ENCODE measurements at places on chromosomes 12 and 14. TPM values are rescaled to one million over a fixed set of nuclear protein-coding genes. Genes with fewer than 3 reads are reported as not detected.

- H3K4me1 ChIP-seq, result no peaks in the 10 kb centered on the region
- no peak overlapping the region for H3K4me3 ChIP-seq
- no peaks in the 10 kb centered on the region for H3K27me3 ChIP-seq
- DNase-seq, result no peak
Observed at GRCh38 chr12:65039301-65039700, 81.8 kb downstream of the WIF1 start.

Gene FAM181A
- total RNA-seq, result 3.2 TPM

- no peaks in the 10 kb centered on the region for H3K27me3 ChIP-seq
- DNase-seq, result no peak
- peaks cover 8% of the 10 kb centered on the region for H3K36me3 ChIP-seq
- H3K4me3 ChIP-seq, result no peak overlapping the region
Observed at GRCh38 chr14:35050652-35051051, 4.6 kb downstream of the FAM177A1 start.

Gene CLEC4E
- 5.5 TPM for total RNA-seq

- no peak overlapping the region for H3K4me3 ChIP-seq
- peaks cover 7% of the 10 kb centered on the region for H3K27me3 ChIP-seq
- peaks cover 8% of the 10 kb centered on the region for H3K4me1 ChIP-seq
- H3K36me3 ChIP-seq, result no peaks in the 10 kb centered on the region
Observed at GRCh38 chr14:70096866-70097265, 91.9 kb downstream of the SLC8A3 start.

- DNase-seq, result no peak
- no peaks in the 10 kb centered on the region for H3K27me3 ChIP-seq
- H3K36me3 ChIP-seq, result no peaks in the 10 kb centered on the region
- no peak overlapping the region for H3K4me3 ChIP-seq
Observed at GRCh38 chr12:66964629-66965028, 285.8 kb upstream of the GRIP1 start.

DNA sequence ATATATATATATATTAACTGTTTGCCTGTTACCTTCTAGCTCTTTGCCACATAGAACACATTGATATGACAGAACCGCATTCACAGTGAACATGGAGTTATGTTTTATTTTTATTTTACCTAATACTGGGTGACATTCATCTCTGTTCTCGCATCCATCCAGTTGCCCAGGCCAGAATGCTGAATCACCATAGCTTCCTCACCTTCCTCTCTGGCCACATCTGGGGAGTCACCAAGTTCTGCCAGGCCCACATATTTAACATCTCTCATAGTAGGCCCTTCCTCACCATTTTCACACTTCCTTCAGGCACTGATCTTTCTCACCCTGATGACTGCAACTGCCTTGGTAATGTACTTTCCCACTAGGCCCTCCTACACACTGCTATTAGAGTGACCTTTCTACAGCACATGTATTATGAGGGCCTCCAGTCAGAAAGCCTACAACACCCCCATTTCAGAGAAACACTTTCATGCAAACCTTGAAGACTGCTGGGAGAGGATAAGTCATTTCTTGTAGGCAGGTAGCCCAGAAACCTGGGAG lies 106.8 kb downstream of the LGR5 start:
- no peak overlapping the region for H3K27ac ChIP-seq
- DNase-seq, result no peak
- no peaks in the 10 kb centered on the region for H3K4me1 ChIP-seq
- no peaks in the 10 kb centered on the region for H3K27me3 ChIP-seq

Gene PTCSC3
- 2.3 TPM for total RNA-seq

DNA sequence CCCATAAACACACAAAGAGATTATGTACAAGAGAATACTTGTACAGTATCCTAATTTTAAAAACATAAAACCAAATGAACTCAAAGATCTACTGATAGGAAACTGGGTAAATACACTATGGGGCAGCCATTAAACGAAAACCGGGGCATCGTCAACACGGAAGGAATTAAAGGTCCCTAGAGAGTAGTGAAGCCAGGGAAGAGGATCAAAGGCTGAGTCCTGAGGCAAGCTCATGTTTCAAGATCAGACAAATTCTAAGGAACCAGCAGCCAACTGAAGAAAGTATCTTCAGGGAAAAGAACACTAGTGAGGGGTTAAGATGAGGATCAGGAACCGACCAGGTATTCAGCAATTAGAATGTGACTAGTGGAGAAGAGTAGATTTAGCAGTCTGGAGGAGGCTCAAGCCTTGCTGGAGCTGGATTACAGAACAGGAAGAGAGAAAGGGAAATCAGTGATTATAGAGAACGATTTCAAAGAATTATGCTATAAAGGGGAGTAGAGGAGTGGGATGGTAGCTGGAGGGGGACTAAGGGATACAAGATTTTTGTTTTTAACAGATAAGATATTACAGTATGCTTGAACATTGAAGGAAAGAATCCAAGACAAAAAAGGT lies 23.7 kb downstream of the SEL1L start:
- H3K27ac ChIP-seq, result peak overlapping the region; percentile 64
- peaks cover 27% of the 10 kb centered on the region for H3K36me3 ChIP-seq
- no peaks in the 10 kb centered on the region for H3K4me1 ChIP-seq

Gene ZNF891
- total RNA-seq, result 1.3 TPM

Gene GRIP1
- 3.6 TPM for total RNA-seq

DNA sequence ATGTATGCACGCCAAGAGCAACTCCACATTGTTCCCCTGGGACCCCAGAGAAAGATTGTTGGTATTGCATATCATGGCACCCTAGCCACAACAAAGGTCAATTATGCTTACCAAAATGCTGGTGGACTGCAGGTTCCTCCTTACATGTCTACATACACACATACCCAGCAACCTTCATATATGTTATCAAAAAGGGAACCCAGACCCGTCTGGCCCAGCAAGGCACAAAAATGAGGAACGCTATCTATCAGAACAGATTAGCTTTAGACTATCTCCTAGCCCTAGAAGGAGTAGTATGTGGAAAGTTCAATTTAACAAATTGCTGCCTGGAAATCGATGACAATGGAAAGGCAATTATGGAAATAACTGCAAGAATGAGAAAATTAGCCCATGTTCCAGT lies 61.5 kb downstream of the DHRS2 start:
- H3K4me3 ChIP-seq, result no peak overlapping the region
- no peaks in the 10 kb centered on the region for H3K27me3 ChIP-seq
- no peak overlapping the region for H3K27ac ChIP-seq
- no peaks in the 10 kb centered on the region for H3K4me1 ChIP-seq

Gene OR4E2
- not detected for total RNA-seq

Data from lung (tissue), 17 donors.